ENCODE measurements at places on chromosomes 16 and 17.

DNA sequence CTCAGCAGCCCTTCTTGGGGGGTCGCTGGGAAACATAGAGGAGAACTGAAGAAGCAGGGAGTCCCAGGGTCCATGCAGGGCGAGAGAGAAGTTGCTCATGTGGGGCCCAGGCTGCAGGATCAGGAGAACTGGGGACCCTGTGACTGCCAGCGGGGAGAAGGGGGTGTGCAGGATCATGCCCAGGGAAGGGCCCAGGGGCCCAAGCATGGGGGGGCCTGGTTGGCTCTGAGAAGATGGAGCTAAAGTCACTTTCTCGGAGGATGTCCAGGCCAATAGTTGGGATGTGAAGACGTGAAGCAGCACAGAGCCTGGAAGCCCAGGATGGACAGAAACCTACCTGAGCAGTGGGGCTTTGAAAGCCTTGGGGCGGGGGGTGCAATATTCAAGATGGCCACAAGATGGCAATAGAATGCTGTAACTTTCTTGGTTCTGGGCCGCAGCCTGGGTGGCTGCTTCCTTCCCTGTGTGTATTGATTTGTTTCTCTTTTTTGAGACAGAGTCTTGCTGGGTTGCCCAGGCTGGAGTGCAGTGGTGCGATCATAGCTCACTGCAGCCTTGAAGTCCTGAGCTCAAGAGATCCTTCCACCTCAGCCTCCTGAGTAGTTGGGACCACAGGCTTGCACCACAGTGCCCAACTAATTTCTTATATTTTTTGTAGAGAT is 3.4 kb downstream of the STH start:
- peak; percentile 87 for DNase-seq

- DNase-seq, result peak; percentile 19
These were observed 204.1 kb upstream of the CIBAR2 start for GRCh38 chr16:85316321-85316919.

DNA sequence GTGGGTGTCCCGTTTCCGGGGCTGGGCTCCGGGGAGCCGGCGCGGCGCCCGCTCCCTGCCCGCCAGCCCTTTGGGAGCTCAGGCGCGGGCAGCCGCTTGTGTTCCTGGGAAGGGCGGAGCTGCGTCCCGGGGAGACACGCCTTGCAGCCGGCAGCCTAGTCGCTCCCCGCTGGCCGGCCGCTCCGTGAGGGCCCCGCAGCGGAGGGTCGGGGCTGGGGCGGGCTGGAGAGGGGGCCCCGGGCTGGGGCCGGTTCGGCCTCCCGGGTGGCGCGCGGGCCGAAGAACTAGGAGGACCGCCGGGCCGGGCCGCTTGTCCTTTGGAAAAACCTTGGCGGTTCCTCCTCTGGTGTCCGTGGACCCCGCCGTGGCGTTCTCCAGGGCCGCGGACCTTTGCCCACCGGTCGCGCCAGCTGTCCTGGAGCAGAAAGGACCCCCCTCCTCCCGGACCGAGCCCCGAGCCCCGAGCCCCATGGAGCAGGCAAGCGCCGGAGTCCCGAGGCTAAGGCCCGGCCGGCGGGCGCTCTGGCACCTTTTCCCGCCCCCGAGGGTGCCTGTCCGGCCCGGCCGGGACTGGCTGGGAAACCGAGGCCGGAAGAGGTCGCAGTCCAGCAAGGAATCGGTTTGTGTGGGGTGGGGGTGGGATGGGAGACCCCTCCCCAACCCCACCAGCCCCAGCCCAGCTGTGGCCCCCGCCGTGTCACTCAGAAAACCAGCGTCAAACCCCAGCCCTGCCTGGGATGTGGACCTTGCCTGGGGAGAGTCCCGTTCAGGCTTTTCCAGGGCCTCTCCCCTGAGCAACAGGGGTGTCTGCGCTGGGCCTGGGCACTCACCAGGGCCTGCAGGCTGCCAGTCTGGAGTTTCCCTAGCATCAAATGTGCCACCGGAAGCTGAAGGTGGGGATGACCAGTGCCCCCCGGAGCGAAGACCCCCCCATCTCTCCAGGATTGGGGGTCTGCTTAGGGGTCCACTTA is 6.8 kb upstream of the TBC1D3B start:
- DNase-seq, result no peak

DNA sequence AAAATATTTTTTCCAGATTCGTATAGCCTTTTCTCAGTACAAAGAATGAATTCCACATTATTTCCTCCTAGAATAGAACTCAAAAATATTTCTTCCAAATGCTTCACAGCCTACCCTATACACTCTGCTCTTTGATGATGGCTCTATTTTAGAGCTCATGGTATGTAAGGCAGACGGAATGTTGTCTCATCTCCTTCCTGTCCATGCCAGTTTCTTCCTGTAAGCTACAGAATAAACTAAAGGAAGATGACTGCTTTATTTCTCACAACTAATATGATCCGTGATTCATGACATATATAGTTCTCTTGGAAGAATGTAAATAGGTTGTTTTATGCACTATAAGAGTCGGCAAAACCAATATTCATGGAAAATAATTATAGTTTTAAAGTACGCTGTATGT is 723.1 kb downstream of the CDH11 start:
- DNase-seq, result no peak

- no peak for DNase-seq
These were observed 83.1 kb downstream of the CCDC182 start for GRCh38 chr17:57662041-57662440.

DNA sequence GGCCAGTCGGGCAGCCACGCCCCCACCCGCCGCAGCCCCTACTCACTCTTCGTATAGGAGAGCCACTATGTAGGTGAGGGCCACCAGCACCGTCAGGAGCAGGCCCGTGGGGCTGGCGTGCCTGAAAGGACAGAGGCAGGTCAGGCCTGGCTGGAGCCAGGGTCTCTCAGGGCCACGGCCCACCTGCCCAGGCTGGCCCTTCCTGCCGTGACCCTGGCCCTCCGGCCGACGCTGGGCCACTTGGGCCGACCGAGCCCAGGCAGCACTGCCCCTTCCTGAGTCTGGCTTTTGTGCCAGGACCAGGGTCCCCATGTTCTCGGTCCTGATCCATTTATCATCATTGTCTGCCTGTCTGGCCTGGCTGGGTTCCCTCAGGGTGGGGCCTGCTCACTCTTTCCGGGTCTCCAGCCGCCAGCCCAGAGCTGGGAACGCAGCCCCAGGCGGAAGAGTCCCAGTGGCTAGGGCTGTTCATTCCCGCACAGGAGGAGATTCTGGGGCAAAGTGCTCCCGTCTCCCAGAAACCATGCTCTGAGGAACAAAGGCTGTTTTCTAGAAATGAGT is 10.1 kb upstream of the RASD1 start:
- DNase-seq, result no peak

- DNase-seq, result no peak
These were observed at the start of gene TMED6 for GRCh38 chr16:69351309-69352027. Gene TMED6, minus strand, starts transcription at chr16:69351786. Its CDS starts 33 bp downstream, at chr16:69351753.

DNA sequence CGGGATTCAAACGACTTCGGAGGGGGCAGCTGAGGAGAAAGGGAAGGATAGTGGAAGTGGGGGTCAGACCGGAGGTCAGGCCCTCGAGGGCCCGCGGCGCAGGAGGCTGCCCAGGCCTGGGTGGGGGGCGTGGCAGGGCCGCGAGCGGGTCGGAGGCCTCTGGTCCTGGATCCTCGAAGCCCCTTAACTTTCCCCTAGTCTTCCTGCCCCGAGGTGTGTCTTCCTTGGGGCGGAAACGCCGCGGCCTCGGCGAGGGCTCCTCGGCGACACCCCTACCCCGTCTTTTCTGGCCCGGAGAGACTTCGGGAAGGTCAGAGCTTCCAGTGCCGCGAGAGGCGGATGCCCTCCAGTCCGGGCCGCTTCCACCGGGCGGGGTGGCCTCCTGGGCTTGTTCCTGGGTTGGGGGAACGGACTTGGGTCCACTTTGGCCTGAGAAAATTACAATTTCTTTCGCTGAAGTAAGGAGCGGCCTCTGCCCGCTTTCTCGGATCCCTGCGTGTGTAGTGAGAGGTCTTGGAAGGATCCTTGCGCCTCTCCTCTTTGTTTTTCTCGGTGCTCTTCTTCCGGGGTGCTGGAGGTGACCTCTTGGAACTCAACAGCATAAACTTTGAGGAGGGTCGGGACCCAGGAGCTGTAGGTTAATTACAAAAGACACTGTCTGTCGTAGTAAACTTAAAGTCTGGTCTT is 491 bp downstream of the IST1 start:
- no peak for DNase-seq

DNA sequence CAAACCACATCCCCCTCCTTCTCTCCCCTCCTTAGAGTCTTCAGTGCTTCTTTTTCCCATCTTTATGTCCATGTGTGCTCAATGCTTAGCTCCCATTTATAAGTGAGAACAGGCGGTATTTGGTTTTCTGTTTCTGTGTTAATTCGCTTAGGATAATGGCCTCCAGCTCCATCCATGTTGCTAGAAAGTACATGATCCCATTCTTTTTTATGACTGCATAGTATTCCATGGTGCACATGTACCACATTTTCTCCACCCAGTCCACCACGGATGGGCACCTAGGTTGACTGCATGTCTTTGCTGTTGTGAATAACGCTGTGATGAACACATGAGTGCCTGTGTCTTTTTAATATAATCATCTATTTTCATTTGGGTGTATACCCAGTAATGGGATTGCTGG is 44.3 kb downstream of the SLC39A11 start:
- no peak for DNase-seq

DNA sequence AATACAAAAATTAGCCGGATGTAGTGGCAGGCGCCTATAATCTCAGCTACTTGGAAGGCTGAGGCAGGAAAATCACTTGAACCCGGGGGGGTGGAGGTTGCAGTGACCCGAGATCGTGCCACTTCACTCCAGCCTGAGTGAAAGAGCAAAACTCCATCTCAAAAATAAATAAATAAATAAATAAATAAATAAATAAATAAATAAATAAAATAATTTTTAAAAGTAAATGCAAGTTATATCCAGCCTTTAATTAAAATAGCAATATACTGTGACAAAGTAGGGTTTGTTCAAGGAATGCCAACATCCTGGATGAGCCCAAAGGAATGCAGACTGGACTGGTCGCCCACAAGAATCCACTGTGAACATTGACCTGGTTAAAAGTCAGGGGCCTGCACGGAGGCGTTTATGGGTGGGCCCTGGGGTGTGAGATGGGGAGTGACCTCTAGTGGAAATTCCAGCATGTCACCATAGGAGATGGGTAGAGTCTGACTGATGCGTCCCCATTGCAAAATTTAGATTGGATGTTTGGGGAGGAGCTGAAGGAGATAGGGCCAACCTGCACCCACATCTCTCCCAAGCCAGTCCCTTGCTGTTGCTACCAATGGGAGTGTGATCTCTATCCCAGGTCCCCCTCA is 9.7 kb upstream of the PIK3R5 start:
- DNase-seq, result peak; percentile 35

GRCh38 chr16:21943571-21943970 is 9.6 kb upstream of the UQCRC2 start:
- DNase-seq, result no peak

Data from stimulated activated effector memory CD8-positive, alpha-beta T cell treated with anti-CD3 and anti-CD28 coated beads, Interleukin-12 subunit alpha, Interleukin-12 subunit beta, amount 100 ng/mL, for 72 hours (primary cell).